ENCODE measurements at places on chromosomes 13 and 19. TPM values are rescaled to one million over a fixed set of nuclear protein-coding genes. Genes with fewer than 3 reads are reported as not detected.
A peak's percentile ranks its signal among the peaks of the same experiment; 100 is the strongest.

The NOVA2 gene
- 5.3 TPM for total RNA-seq

The NLRP4 gene
- total RNA-seq = not detected

The DHPS gene
- 45.9 TPM for total RNA-seq

The ZNF57 gene
- 5.1 TPM for total RNA-seq

The WASF3 gene
- total RNA-seq = 9.9 TPM

- no peak for DNase-seq
These were observed 5.6 kb upstream of the EEF1AKMT1 start for GRCh38 chr13:20779405-20779804.

GRCh38 chr19:56350416-56351045 lies 35.9 kb upstream of the ZSCAN5A start:
- DNase-seq = no peak

DNA sequence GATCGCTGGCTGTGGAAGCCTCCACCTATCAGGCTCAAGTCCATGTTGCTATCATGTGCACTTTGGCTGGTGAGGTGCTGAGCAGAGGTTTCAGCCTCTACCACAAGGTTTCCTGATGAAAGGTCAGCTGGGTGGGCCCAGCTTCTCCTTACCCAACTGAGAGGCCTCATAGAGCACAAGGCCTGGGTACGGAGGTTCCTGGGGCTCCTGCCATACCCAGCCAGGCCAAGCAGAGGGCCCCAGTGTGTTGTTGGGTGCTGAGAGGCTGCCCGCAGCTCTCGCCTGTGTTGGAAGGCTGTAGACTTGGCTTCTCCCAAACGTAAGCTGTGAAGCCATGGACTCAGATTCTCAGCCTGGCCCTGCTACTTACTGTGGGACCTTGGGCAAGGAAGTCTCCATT lies 28.2 kb downstream of the ACTN4 start:
- no peak for DNase-seq

- peak; percentile 92 for DNase-seq
These were observed 1.8 kb upstream of the SSBP4 start for GRCh38 chr19:18417250-18418028.

DNA sequence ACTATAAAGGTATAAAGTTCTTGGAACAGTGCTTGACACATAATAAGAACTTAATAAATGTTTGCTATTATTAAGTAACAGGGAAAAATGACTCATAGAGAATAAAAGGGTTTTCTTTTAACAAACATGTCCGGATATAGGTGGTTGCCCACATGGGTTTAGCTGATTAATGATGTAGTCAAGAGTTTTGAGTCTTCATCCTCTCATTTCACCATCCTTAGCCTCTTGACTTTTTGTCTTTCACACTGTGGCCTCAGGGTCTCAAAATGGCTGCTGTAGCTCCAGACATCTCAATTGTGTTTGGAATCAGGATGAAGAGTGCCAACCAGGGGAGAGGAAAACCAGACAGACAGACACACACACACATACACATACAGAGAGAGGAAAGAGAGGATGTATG lies 97.9 kb downstream of the HSPH1 start:
- no peak for DNase-seq

DNA sequence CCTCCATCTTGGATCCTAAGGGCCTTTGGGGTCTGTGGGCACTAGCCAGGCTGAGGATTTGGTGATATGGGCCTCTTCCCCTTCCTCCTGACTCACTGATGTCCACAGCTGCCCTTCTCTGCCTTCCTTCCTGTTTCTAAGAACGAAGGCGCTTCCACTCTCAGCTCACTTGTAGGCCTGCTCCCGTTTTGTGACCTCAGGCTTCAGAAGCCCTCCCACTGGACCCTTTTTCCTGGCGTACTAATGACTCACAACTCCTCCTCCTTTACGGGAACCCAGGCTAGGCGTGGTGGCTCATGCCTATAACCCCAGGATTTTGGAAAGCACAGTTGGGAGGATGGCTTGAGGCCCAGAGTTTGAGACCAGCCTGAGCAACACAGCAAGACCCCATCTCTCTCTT lies 55.6 kb downstream of the TMED1 start:
- DNase-seq = no peak

DNA sequence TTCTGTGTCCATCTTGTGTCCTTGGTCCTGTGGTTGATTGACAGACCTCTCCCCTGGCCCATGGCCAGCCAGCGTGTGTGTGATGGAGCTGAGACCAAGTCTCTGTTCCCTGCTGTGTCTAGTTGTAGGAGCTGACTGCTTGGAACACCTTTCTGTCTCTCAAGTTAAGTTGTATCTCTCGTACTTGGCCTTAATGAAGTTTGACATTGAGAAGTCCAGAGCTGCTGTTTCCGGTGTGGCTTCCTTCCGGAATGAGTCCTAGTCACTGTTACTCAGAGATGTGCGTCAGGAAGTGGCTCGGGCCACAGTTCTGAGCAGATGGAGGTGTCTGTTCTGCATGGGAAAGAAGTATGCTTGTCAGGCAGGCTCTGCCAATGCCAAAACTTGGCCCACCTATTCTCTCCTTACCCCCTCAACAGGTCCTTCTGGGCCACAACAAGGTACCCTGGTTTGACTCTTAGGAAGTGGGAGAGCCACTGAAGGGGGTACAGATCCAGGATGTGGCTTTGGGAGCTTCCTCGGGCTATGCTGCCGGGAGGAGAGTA lies 54.3 kb downstream of the GATAD2A start:
- peak; percentile 83 for DNase-seq

All from Right ventricle myocardium inferior (tissue), 1 donor.